NCI-H510A (cell line): ENCODE measurements at places on chromosomes 6 and 20.

GRCh38 chr20:3502878-3503277 is 32.1 kb downstream of the ATRN start:
- no peak for DNase-seq

- DNase-seq, result no peak
Measured at GRCh38 chr6:5531853-5532375, 270.6 kb downstream of the FARS2 start.

- DNase-seq, result no peak
Measured at GRCh38 chr6:82353848-82354247, 9.8 kb upstream of the TPBG start.

- DNase-seq, result no peak
Measured at GRCh38 chr6:18171871-18172270, 16.6 kb downstream of the KDM1B start.

DNA sequence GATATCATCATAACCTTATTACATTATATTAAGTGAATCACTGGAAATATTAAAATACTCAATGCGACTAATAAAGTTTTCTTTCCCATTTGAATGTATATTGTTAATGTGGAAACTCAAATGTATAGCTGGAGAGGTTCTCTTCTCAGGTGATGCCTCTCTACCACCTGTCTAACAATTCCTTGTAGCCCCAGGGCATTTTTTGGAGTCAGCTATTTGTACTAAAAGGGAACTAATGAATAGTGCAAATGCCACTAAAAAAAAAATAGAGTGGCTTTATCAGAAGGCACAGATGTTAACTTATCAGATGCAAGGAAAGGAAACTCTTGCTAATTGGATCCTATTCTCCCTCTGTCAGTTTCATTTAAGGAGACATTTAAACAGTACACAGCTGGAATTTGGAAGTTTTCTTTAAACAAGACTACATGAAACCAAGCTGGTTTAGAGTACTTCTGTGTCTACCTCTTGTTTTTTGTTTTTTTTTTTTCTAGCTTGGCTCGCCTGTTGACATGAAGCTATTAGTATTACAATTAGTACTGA is 897.0 kb upstream of the SLC35B3 start:
- no peak for DNase-seq

DNA sequence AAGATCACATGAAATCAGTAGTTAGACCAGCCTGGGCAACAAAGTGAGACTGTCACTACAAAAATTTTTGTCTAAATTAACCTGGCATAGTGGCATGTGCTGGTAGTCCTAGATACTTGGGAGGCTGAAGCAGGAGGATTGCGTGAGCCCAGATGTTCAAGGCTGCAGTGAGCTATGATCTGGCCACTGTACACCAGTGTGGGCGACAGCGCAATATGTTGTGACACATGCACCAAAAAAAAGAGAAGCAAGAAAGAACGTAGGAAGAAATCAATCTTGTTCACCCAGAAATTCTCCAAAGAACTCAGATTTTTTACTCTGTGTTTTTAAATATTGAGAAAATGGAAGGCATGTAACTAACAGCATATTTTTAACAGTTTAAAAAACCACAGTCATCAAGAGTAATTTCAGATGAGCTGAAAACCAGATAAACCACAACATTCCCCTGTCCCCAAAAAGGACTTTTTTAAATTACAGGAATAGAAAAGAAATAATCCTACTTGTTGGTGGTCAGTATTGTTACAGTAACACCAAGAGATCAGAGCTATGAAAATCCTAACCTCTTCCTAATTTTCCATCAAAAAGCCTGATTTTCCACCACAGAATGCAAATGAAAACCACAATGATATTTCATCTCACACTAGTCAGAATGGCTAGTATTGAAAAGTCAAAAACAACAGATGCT is 240.2 kb downstream of the KHDC1L start:
- no peak for DNase-seq

DNA sequence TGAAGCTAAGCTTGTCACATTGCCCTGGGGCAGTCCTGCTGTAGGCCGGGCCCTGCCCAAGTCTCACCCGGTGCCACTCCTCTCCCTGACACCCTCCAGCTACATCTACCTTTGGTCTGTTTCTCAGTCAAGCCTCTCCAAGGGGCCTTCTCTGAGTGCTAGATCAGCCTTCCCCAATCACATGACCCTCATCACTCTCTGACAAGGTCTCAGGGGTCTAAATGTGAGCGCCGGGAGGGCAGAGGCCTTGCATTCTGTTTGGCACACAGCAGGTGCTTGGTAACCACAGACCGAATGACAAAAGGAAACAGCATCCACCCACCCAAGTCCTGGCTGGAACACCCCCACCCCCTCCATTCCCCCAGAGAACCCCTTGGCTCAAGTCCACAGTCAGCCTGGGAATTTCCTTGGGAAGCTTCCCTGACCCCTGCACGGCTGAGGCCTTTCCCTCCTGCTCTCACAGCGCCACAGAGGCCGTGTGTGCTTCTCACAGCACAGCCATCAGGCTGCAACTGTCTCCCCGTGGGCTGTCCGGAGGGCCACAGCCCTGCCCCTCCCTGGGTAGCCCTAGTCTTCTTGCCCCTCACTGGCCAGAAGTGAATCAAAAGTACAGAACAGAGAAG is 32.9 kb downstream of the PKIG start:
- no peak for DNase-seq

- DNase-seq, result no peak
Measured at GRCh38 chr6:13767121-13767808, 47.1 kb downstream of the MCUR1 start.

- no peak for DNase-seq
Measured at GRCh38 chr20:38889792-38890496, 36.3 kb upstream of the FAM83D start.

GRCh38 chr6:26016963-26017631 is 54.5 kb downstream of the TRIM38 start:
- DNase-seq, result no peak

DNA sequence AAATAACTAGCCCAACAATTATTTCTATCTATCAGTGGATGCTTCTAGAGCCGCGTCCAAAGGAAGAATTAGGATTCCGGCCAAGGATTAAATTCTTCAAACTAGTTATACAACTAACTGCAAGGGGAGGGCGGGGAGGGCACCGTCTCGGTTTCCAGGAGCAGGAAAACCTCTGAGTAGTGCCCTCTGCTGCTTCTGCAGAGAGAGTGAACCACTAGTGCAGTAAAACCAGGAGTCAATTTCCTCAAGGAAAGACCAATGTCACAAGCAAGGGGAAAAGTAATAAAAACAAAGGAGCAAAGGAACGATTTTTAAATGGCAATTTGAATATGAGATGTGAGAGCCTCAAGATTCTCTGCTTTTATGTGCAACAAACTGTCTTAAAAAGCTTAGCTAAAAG is 16.5 kb upstream of the UBE2J1 start:
- peak; percentile 8 for DNase-seq

DNA sequence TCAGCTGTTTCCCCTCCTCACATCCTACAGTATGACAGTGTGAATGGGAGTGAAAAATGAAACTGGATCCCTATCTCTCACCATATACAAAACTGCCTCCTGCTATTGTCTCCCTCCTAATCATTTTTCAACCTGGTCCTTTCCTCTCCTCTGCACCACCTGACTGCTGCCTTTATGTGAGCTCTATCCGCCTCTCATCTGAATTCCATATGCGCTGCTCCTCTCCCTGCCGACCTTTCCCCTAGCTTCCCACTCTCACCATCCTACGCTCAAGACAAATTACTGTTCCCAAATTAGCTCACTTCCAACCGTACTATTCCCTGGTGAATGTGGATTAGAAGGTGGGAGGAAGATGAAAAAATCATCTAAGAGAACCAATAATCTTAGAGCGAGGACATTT is 148.4 kb upstream of the FBXL4 start:
- no peak for DNase-seq
